ENCODE measurements at places on chromosomes 13 and 19.
A peak's percentile ranks its signal among the peaks of the same experiment; 100 is the strongest.

- no peak for DNase-seq
Observed at GRCh38 chr13:110664041-110664440, 41.9 kb downstream of the CARS2 start.

DNA sequence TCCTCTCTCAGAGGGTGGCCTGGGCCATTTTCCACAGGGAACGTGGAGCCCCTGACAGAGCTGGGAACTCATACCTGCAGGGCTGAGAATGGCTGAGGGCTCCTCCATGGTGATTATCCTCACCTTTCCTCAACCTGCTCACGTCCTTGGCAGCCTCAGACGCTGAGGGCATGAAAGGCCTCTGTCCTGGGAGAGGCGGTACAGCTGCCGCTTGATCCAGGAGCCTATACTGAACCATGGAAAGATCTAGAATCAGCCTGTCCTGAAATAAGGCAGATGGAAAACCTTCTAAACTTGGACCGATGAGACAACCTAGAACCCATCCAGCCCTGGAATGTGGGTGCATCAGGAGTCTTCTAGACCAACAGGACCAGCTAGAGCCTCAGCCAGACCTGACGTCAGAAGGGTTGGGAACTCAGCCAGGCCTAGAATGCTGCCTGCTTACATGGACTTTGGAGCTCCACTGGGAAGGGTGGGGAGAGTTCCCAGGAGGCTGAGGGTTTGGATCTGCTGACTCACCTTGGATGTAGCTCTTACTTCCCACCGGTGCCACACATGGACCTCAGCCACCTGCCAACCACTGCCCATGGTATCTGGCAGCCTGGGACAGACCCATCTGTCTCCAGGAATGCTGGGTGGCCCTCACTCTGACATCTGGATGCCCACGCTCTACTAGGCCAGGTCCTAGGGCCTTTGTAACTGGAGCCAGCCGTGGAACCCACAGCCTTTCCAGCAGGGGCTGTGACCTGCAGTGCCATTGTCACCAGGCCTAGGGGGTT lies 7.5 kb downstream of the KCTD15 start:
- DNase-seq: no peak

- no peak for DNase-seq
Observed at GRCh38 chr13:110089815-110090214, 217.1 kb downstream of the COL4A1 start.

- DNase-seq: no peak
Observed at GRCh38 chr19:13493516-13494310, 12.6 kb downstream of the CACNA1A start.

GRCh38 chr13:80379245-80379644 lies 38.3 kb upstream of the SPRY2 start:
- no peak for DNase-seq

DNA sequence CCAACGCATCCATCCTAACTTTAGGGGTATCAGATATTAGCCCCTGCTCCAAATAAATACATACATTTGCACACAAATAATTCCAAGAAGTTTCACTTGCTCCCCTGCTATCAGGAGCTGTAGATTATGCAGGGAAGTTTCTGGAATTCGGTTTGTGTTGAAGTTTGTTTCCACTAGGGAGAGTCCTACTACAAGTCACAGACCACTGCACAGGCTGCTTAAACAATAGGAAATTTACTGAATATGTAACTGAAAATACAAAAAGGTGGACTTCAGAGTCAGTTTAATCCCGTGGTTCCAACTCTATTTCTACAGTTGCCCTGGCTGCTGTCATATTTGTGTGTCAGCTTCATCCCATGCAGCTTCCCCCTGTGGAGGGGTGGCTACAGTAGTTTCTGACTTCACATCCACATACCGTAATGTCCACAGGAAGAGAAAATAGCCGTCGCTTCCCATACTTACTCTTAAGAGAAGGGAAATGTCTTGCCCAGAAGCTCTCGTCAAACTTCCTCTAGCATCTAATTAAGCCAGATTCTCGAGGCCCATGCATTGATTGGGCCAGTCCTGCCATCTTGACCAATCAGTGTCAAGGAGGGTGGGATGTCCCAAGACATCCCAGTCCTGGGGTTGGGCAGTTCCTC lies 286.6 kb downstream of the COG6 start:
- no peak for DNase-seq

GRCh38 chr13:27960362-27961226 lies 8.5 kb downstream of the CDX2 start:
- DNase-seq: peak; percentile 89

DNA sequence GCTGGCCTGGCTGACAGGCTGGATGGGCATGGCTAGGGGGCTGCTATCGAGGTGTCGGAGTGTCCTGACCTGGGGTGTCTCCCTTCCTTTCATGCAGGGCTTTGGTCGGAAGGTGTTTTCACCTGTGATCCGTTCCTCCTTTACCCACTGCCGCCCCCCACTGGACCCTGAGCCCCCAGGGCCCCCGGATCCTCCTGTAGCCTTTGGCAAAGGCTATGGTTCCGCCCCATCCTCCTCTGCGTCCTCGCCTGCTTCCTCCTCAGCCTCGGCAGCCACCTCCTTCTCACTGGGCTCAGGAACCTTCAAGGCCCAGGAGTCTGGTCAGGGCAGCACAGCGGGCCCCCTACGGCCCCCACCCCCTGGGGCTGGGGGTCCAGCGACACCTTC lies 11.8 kb upstream of the PRR19 start:
- no peak for DNase-seq

- peak; percentile 7 for DNase-seq
Observed at GRCh38 chr19:15072930-15073647, 8.9 kb upstream of the OR1I1 start.

DNA sequence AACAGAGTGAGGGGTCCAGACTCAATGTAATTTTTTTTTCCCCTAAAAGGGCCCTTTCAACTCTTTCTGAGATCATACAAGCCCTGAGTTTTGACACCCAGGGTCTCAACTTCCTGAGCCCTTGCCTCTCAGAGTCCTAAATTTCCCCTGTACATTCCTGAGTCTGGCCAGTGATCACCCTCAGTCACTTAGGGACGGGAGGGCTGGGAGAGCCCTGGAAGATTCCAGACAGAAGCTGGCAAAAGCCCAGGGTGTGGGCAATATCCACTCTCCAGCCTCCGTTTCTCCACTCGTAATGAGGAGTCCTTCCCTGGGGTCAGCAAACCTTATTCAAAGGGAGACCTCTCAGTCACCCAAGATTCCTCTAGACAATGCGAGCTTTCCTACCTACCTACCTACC lies 1.6 kb downstream of the PPP1R13L start:
- no peak for DNase-seq

- DNase-seq: no peak
Observed at GRCh38 chr13:22862478-22862877, 318.3 kb upstream of the SGCG start.

DNA sequence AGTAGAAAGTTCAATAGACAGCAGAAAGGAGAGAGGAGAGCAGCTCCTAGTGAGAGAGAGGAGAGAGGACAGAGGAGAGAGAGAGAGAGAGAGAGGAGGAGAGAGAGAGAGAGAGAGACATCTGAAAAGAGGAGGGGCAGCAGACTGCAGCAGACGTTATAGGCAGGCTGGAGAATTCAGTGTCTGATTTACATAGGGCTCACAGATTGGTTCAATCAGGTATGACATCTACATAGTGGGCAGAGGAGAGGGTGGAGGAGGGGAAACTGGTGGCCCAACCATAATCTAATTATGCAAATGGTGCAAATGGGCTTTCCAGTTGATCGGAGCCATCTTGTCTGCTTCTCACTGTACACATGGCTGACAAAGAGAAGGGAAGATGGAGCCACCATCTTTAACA lies 221.3 kb upstream of the TRPC4 start:
- DNase-seq: peak; percentile 58

GRCh38 chr19:11560404-11561051 lies 1.5 kb upstream of the ELOF1 start:
- peak; percentile 91 for DNase-seq

- DNase-seq: no peak
Observed at GRCh38 chr13:29801737-29802305, 48.6 kb downstream of the UBL3 start.

DNA sequence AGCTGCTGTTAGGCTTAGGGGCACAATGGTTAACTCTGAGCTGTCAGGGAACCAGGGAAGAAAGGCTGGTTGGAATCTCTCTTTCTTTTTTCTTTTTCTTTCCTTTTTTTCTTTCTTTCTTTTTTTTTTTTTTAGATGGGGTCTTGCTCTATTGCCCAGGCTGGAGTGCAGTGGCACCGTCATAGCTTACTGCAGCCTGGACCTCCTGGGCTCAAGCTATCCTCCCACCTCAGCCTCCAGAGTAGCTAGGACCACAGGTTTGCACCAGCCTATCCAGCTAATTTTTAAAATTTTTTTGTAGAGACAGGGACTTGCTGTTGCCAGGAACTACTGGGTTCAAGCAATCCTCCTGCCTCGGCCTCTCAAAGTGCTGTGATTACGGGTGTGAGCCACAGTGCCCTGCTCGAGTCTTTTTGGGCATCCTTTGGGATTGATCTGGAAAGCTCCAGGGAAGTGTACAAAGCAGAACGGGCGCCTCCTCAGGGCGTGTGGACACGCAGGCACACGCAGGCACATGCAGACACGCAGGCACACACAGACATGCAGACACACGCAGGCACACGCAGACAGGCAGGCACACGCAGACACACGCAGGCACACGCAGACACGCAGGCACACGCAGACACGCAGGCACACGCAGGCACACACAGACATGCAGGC lies 99.2 kb downstream of the GADD45B start:
- no peak for DNase-seq

- DNase-seq: no peak
Observed at GRCh38 chr19:6223461-6224307, 56.1 kb downstream of the MLLT1 start.

DNA sequence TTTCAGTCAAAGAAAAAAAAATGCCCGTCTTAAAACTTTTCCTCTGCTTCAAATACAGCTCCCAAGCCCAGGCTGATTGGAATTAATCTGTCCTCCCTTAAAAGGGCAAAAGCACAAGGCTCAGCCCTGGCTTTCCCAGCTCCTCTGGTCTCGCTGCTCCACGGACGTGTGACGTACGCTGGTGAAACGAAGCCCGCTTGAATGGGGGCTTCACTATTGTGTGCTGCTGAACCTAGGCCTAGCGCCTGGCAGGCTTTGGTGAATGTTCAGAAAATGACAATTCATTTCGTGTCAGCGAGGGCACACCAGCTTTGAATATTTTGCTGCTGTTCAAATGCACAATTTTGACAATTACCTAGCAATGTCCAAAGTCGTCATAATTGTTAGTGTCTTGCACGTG lies 615 bp upstream of the ZNF135 start:
- DNase-seq: peak; percentile 28

- peak; percentile 89 for DNase-seq
Observed at GRCh38 chr19:47239610-47240296, 8.8 kb upstream of the BBC3 start.

- no peak for DNase-seq
Observed at GRCh38 chr13:48580896-48581295, 48.0 kb upstream of the RCBTB2 start.

- no peak for DNase-seq
Observed at GRCh38 chr13:100608489-100608888, 19.9 kb upstream of the GGACT start.

- DNase-seq: no peak
Observed at GRCh38 chr19:38006361-38007045, 99.5 kb downstream of the SIPA1L3 start.

- DNase-seq: no peak
Observed at GRCh38 chr13:110433014-110433413, 125.9 kb downstream of the COL4A2 start.

GRCh38 chr13:44312834-44313551 lies 60.6 kb upstream of the SERP2 start:
- no peak for DNase-seq

DNA sequence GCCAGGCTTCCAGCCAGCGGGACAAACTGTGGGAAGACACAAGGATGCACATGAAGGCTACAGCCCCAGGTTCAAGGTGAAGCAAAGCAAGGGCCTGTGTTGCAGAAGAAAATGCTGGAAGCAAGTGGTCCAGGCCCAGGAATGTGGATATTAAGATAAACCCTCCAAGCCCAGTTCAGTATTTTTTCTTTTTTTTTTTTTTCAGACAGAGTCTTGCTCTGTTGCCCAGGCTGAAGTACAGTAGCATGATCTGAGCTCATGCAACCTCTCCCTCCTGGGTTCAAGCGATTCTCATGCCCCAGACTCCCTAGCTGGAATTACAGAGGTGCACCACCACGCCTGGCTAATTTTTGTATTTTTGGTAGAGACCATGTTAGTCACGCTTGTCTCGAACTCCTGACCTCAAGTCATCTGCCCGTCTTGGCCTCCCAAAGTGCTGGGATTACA lies 4.4 kb downstream of the PRDX2 start:
- no peak for DNase-seq

DNA sequence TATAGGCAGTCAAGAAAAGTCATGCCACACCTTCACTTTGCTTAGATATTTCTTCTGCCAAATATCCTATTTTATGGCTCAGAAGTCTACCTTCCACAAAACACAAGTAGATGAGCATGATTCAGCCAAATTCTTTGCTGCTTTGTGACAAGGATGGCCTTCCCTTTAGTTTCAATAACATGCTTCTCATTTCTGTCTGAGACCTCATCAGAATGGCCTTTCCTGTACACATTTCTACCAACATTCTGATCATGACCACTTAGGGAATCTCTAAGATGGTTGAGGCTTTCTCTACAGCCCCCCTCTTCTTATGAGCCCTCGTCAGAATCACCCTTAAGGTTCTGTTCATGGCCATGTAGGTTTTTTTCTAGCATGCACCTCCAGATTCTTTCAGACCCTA lies 96.2 kb downstream of the COL4A2 start:
- no peak for DNase-seq

DNA sequence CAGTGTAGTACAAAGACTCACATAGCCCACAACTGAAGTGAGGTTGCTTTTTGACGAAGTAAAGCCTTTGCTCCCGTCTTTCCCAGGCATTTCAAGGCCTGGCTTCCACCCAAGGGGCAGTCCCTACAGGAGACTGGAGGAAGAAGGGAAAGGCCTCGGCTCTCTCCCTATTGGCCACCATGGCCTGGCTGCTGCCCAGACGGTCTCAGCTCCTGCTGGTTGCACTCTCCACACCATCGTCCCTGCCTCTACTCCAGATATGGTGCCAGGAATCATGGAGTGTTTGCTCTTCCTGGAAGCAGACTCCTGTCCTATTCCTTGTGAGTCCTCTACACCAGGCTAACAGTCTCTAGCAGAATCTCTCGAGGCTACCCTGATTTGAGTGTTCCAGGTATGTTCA lies 124.1 kb upstream of the UQCRFS1 start:
- no peak for DNase-seq

DNA sequence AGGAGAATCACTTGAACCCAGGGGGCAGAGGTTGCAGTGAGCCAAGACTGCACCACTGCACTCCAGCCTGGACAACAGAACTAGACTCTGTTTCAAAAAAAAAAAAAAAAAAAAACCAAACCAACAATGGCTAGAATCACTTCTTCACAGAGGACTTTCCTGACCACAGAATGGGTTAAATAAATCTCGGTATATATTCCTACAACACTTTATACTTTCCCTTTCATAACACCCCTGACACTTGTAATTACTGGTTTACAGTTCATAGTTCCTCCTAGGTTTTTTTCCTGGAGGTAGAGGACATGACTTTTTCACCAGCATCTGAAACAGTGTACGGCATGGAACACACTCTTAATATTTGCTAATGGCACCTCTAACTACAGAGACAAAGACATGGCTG lies 31.4 kb downstream of the ZDHHC20 start:
- DNase-seq: no peak

GRCh38 chr13:41306271-41307145 lies 4.6 kb upstream of the NAA16 start:
- no peak for DNase-seq

GRCh38 chr13:66139701-66140100 lies 1090.4 kb downstream of the PCDH9 start:
- DNase-seq: no peak

Data from neural progenitor cell (in vitro differentiated cells).